ENCODE measurements at places on chromosomes 12 and 14.

GRCh38 chr12:109222496-109222895 lies 86.6 kb downstream of the FOXN4 start:
- DNase-seq: no peak

DNA sequence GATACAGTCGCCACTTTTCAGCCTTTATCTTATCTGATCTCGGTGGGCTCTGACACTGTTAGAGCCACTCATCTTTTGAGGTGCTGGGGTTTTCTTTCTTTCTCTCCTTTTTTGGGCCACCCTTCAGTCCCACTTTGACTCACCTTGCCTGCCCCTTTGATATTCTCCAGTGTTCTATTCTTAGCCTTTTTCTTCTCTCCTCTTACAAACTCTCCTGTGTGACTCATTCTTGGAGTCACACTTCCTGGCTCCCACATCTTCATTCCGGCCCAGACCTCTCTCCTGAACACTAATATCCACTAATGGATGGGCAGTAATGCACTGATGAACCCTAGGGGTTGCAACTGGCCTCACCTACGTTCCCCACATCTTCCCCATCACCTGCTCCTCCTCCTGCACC lies 2.2 kb upstream of the DCD start:
- DNase-seq: peak; percentile 68

- no peak for DNase-seq
These were observed 133.0 kb upstream of the RASSF8 start for GRCh38 chr12:25825446-25825845.

DNA sequence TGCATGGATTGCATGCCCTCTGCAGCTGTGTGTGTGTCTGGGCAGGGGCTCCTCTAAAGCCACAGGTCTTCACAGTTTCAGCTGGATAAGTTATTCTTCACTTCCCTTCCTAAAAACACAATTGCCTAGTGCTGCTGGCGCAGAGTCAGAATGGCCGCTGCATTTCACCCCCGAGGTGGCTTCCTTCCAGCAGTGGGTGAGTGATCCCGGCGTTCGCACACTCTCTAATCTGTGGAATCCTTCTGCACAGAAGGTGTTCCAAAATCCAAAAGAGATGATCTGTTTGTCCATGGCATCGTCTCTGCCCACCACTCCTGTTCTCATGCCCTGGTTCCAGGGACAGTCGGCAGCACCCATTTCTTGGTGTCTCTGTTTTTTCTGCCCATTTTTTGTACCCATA lies 340.7 kb downstream of the DPF3 start:
- no peak for DNase-seq

DNA sequence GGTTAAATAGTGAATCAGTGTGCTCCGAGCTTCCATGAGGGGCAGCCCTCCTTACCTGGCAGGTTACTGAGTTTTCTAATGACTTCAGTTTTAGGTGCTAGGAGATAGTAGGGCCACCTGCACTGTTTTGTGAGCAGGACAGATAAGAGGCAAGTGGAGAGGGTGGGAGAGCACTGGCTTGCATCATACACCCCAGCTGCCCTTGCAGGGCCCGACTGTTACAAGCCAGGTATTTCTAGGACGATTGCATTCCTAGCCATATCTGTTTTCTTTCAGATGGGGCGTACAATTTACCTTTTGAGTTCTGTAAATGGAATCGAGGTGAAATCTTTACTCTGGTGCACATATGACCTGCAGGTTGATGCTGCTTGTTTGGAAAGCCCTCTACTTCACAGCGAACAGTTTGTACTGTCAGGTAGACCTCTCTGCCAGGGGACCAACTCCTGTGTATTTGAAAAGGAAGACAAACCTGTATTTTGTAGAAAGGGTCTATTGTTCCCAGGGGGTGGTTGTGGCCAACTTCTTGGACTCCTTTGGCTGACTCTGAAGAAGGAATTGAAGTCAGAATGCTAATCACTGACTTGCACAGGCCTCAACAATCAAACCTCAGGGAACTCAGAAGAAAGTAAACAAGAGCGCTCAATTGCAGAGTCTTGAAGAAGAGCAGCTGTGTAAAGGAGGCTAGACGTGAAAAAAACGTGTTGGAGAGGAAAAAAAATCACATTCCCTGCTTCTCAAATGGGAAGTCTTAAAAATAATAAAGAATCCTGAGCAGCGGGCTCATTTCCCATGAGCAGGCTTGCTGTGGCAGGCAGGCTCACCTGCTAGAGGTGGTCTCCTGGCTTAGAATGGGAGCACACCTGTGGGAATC lies 57.3 kb downstream of the ETV6 start:
- DNase-seq: peak; percentile 77

GRCh38 chr12:86230516-86231146 lies 25.6 kb downstream of the MGAT4C start:
- DNase-seq: no peak

- no peak for DNase-seq
These were observed 91.7 kb upstream of the ATF1 start for GRCh38 chr12:50672158-50672557.

GRCh38 chr12:132803125-132803524 lies 25.5 kb downstream of the GOLGA3 start:
- no peak for DNase-seq

GRCh38 chr14:97544571-97544970 lies 747.4 kb downstream of the VRK1 start:
- DNase-seq: no peak

DNA sequence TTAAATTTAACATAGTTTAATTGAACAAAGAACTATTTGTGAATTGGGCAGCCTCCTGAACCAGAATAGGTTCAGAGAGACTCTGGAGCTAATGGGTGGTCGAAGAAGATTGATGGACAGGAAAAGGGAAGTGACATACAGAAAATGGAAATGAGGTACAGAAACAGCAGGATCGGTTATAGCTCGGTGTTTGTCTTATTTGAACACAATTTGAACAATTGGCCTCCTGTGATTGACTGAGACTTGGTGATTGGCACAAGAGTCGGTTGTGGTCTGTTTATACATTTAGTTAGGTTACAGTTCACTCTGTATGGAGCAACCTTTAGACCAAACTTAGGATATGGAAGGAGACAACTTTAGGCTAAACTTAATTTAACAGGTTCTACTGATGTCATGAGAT lies 18.4 kb upstream of the CFL2 start:
- no peak for DNase-seq

DNA sequence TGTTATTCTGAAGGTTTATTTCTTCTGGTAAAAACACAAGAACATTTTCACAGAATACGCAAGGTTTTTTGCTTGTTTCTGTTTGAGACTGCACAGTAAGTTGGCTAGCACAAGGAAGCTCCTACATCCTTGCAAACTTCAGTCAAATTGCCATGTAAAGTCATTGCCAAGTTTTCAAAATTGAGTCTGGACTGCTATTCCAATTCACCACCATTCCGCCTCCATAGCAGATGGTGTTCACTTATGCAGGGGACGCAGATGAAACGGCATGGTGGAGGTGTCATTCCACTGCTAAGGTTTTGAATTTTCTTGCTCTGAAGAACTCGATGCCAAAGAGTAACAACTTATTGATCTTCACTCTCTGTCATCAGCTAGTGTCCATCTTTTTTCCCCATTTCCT lies 303.9 kb upstream of the SYT1 start:
- DNase-seq: no peak

GRCh38 chr14:49770212-49770817 lies 2.4 kb downstream of the KLHDC2 start:
- DNase-seq: no peak

GRCh38 chr12:52494518-52494917 lies 1.5 kb upstream of the KRT6A start:
- no peak for DNase-seq

DNA sequence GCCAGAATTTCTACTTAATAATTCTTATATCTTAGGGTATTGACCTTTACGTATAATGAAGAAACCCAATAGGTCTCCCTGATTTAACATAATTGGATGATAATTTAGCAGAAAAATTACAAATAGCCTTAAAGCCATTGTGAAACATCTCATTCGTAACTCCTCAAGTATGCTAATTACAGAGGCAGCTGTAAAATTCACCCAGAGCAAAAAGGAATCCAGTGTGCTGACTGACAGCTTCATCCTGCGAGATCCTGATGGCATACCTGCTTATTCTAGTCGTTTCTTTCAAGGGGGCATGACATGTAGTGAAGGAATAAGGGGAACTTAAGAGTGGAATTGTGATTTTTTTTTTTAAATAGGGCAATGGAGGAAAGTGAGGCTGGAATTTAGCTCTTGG lies 291.5 kb downstream of the FUT8 start:
- peak; percentile 79 for DNase-seq

- DNase-seq: no peak
These were observed 18.6 kb downstream of the LGMN start for GRCh38 chr14:92729634-92730358.

DNA sequence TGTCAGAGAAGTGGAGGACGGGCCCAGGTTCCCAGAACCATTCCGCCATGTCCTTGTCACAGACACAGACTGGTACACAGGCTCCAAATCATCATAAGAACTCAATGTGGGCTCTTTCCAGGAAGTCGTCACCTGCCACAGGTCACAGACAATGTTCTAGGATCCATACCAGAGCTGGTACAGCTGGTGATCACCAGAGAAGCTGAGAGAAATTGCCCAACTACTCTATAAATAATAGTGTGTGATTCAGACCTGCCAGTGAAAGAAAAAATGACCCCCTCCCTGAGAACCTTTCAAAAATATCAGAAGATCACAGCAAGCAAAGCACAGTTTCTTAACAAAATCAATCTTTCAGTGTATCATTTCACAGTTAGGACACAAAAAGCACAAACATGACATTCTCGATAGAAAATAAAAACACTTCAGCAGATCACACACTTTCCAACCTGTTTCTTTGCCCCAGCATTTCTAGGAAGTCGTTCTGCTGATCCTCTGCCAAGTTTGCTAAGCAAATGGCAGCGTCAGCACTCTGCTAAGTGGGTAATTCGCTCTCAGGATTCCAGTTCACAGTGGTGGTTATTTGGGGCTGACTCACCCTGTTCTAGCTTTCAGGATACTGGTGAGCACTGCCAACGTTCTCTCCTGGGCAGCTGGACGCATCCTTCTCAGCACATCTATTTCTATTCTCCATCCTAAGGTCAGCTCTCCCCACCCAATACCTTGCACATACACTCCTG lies 223.3 kb upstream of the SFSWAP start:
- no peak for DNase-seq

- no peak for DNase-seq
These were observed 55.0 kb downstream of the TMX1 start for GRCh38 chr14:51294951-51295525.

DNA sequence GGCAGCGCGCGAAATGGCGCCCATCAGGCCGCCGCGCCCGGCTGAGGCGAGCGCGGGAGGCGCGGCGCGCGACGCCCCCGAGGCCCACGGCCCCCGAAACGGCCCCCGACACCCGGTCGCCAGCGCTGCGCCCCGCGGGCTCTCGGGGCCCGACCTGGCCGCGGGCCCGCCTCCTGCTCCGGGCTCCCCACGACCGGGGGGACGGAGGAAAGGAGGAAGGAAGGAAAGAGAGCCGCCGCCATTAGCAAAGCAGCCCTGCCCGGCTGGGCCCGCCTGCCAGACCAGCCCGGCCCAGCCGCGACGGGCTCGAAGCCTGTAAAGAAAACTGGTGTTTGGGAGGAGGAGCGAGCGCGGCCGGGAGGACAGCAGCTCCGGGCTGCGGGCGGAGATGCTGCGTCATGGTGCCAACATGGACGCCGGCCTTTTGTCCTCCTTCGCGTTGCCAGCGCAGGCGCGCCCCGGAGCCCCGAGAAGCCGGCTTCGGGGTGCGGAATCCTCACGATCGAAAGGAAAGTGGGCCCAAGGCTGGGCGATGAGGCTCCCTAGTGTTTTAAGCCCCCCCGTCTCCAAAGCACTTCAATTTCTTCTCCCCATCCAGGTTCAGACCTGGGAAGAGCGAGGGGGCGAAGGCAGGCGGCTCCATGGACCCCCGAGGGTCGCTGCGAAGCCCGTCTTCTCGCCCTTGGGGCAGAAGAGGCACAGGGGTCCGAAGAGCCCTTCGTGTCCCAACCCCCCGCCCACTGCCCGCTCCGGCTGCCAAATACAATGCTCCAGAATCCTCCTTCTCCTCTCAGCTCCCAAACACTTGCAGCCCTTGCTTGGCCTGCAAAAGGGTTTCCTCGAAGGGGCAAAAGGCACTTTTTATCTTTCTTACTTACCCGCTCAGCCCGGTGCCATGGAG lies 2.9 kb upstream of the SETD1B start:
- DNase-seq: peak; percentile 92
